NCI-H1436 treated with DMSO at 0.1 percent for 48 hours (cell line): ENCODE measurements at places on chromosomes 5 and 9.

DNA sequence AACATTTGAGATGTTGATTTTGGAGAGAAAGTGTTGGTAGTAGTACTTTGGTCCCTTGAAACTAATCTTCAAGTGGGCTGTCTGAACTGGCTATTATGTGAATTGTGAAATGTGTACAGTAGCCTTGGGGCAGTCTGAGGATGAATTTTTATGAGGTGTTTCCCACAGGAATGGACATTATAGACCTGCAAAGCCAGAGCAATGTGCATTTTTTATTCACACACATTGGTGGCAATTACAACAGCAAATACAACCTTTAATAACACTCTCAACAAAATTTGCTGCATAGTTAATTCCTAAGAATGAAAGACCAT, 147.0 kb downstream of the PAM start:
- DNase-seq = no peak

GRCh38 chr9:6931913-6932312, 174.1 kb downstream of the KDM4C start:
- DNase-seq = no peak

DNA sequence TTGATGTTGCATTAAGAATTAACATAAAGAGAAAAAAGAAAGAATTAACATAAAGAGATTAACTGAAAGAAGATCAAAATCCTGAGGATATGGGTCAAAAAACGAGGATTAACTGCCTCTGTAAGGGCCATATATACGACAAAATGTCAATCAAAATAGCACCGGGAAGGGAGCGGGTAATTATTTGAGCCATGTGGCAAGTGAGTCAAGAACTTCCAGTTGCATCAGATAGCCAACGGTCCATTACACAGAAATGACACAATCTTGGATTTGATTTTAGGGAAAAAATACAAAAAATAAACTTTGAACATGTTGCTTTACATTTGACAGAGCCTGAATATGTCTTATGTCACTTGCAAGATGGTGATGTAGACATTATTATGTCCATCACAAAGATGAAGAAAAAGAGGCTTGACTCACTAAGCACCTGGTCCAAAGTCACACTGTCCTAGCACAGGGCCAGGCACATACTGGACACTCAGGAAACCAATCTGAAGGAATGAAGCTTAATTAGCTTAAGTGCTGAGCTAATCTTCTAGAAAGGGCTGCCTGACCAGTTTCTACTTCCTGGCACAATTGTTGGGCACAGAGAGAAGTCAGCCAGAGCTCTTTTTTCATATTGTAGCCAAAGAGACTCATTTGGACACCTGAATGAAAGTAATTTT, 273.2 kb upstream of the PAPPA start:
- DNase-seq = no peak

DNA sequence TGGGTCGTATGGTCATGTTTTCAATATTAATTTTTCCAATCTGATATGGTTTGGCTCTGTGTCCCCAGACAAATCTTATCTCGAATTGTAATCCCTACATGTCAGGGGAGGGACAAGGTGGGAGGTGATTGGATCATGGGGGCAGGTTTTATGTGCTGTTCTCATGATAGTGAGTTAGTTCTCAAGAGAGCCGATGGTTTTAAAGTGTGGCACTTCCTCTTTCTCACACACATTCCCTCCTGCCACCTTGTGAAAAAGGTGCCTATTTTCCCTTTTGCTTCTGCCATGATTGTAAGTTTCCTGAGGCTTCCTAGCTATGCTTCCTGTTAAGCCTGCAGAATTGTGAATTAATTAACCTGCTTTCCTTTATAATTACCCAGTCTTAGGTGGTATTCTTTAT, 309.1 kb upstream of the GRIN3A start:
- DNase-seq = no peak

GRCh38 chr9:95505717-95506427, 10.9 kb downstream of the PTCH1 start:
- no peak for DNase-seq

GRCh38 chr5:11212706-11213105, 451.7 kb upstream of the DAP start:
- no peak for DNase-seq

DNA sequence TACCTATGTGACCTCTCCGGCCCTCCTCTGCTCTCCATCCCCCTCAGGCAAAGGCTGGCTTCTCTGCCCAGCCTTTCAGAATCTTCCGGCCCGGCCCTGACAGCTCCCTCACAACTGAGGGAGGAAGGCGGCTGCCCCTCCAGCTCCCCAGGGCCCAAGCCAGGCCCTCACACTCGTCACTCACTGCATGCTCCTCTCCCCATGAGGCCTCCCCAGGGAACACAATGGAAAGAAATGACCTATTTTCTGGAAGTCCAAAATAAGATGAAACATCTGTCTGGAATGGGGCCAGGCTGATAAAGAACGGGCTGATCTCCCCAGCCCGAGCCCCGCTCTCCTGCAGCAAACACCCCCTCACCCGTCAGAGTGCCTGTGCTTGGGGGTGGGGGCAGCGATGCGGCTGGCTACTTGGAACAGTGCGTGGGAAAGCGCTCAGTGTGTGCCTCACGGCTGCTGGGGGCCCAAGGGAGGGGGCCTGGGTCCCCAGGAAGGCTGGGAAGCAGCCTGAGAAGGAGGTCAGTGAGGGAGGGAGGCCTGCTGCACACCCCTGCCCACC, 11.3 kb downstream of the PDGFRB start:
- no peak for DNase-seq

DNA sequence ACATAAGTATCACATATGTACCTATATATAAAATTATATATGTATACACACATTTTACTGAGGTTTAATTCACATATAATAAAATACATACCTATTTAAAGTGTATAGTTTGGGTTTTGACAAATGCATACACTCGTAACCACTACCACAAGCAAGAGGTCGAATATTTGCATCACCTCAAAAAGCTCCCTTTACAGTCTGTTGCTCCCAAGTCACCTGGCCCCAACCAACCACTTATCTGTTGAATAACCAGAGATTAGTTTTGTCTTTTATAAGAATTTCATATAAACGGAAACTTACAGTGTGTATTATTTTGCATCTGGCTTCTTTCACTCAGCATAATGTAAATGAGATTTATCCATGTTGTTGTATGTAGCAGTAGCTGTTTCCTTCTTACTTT, 218.9 kb downstream of the MAT2B start:
- DNase-seq = no peak

GRCh38 chr9:84573083-84573482, 96.4 kb upstream of the NTRK2 start:
- DNase-seq = no peak

DNA sequence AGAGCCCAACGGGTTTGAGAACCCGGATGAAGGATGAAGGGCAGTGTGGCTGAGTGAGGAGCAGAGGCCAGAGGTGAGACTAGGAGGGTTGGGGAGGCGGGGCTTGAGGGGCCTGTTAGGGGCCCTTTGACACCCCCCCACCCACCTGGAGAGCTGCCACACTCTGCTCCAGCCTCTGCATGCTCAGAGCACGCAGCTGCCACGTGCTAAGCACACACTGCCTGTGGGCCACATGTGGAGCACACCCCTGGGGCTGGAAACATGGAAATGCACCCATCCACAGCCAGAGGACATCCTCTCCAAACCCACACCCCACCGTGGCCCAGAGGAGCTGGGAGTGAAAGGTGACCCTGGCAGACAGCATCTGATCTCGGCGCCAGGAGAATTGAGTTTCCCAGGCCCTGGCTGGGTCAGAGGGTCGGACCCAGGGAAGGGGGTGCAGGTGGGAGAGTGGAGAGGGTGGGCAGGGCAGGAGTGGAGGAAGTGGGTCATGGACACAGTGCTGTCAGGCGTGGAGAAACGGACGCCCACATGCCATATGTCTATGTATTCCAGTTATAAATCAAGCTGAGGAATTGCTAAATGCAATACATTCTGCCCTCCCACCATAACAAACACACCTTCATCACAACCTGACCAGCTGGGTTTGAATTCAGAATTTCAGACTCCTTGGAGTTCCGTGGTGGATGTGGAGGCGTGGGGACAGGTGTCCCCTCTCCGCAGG, 5.9 kb downstream of the DNM1 start:
- DNase-seq = no peak

GRCh38 chr9:131464354-131465000, 38.2 kb upstream of the POMT1 start:
- no peak for DNase-seq

- DNase-seq = no peak
Observed at GRCh38 chr9:90854637-90855175, 53.1 kb downstream of the SYK start.

DNA sequence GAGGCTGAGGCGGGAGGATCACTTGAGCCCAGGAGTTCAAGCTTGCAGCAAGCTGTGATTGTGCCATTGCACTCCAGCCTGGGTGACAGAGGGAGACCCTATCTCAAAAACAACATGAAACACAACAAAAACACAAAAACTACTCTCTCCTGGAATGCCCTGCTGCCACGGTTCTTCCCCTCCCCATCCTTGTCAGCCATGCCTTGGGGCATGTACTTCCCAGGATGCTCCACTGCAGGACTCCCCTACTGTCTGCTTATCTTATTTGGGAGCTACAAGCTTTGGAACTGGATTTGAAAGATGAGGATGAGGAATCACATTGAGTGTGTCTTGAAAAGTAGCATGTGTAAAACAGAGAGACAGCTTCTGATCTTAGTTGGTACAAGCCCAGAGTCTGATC, 40.1 kb upstream of the KIAA1958 start:
- DNase-seq = no peak

DNA sequence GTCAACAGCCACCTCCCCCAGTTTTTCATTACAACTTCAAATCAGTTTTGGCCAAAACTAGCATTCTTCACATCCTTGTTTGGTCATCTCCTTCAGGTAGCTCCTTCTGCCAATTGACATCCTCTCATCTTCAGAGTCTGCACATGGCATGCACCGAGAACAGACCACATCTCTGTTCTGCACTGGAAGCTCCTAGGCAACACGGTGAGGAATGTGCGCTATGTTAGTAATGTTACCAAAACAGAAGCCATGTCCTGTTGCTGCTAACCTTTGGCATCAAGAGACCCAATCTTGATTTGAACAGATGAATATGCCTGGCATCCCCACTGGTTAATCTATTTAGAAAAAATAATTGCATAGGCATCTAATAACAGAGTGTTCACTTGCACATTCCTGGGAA, 5.1 kb upstream of the HK3 start:
- no peak for DNase-seq

- DNase-seq = no peak
Observed at GRCh38 chr5:121445511-121445910, 406.2 kb upstream of the FTMT start.

GRCh38 chr5:79736528-79737514, 47.2 kb downstream of the CMYA5 start:
- DNase-seq = no peak

- DNase-seq = no peak
Observed at GRCh38 chr5:79077680-79078365, 8.3 kb downstream of the BHMT2 start.

- DNase-seq = no peak
Observed at GRCh38 chr9:1722404-1722803, 292.7 kb upstream of the SMARCA2 start.

GRCh38 chr5:124021776-124022175, 509.8 kb downstream of the CSNK1G3 start:
- no peak for DNase-seq

GRCh38 chr9:83204047-83204446, 141.1 kb upstream of the RASEF start:
- DNase-seq = no peak

DNA sequence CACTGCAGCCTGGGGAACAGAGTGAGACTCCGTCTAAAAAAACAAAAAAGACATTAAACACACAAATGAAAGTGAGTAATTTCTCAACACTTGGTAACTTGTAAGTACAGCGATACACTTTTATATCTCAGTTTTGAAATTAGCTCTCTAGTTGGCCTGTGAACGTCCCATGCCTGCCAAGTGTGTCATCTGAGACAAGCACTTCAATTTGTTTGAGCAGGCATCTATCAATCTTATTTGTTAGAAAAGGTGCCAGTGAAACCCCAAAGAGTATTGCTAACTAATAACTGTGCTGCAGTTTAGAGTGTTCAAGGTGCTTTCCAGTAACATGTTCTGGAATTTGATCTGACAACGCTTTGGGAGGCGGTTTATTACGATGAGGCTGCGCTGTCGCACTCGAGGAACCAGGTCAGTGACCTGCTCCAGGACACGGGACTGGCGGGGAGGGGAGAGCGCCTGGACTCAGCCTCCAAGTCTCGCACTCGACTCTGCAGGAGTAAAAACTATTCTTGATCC, 1.1 kb upstream of the SPIN1 start:
- DNase-seq = no peak

GRCh38 chr5:168299372-168299771, 7.9 kb downstream of the WWC1 start:
- DNase-seq = no peak

DNA sequence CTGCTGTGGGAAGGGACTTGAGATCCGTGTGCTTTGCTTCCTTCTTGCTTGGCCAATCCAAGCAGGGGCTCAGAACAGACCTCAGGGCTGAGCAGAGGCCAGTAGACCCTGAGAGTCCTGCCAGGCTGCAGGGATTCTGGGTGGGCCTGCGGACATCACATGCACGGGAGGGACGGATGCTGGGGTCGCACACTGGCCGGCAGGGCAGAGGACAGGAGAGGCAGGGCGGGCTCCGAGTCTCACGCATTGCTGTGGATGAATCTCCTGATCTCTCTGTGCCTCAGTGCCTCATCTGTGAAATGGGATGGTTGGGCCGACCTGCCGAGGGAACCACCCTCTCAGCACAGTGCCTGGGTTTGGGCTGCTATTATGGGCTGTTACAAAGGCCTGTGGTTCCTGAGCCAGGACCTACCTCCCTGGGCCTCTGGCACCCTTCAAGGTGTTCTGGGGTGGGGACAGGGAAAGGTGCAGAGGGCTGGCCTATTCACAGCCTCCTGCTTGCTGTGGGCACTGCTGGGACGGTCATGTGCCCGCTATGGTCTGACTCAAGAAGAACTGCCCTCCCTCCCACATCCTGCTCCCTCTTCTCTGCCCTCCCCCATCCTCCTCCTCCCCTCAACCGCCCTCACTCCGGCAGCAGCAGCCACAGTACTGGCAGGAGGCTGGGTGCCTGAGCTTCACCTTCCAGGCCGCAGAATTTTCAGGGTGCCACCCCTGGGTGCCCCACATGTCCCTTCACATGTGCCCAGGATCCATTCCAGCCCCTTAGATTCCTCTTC, 43.3 kb downstream of the NCS1 start:
- no peak for DNase-seq

GRCh38 chr5:96320797-96321196, 112.3 kb downstream of the PCSK1 start:
- no peak for DNase-seq

- DNase-seq = no peak
Observed at GRCh38 chr9:27784847-27785713, 211.8 kb upstream of the C9orf72 start.

- no peak for DNase-seq
Observed at GRCh38 chr5:132500244-132500930, 9.8 kb upstream of the IRF1 start.

- DNase-seq = no peak
Observed at GRCh38 chr9:35702696-35703095, 13.0 kb upstream of the TPM2 start.
